Activated CD4-positive, CD25-positive, alpha-beta regulatory T cell (primary cell): ENCODE measurements at places on chromosomes 5 and 9.

GRCh38 chr5:31935496-31936369 lies 238.4 kb downstream of the GOLPH3 start:
- no peak for DNase-seq

DNA sequence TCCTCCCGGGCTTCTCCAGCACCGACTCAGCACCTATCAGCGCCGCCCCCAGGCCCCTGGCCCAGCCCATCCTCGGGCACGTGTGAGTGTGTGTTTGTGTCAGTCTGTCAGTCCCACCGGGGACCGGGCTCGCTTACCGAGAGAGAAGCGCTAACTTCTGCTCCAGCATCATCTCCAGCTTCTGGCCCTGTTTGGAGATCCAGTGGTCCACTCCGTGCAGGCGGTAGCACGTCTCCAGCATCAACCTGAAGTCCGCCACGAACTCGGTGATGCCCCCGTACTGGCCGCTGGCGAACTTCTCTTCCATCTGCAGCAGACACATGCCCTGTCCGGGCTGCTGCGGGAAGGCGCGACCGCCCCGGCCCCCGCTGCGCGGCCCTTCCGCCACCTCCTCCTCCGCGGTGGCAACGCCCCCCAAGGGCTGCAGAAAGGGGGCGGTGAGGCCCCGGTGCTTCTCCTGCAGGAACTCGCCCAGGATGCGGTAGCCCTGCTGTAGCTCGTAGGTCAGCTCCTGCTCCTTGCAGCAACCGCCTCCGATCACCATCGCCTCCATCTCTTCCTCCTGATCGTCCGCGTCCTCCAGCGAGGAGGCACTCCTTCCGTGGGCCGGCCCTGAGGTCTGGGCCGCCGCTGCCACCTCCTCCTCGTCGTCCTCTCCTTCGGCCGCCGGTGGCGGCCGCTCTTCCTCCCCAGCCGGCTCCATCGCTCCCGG lies 8.2 kb downstream of the RANBP6 start:
- peak; percentile 91 for DNase-seq

DNA sequence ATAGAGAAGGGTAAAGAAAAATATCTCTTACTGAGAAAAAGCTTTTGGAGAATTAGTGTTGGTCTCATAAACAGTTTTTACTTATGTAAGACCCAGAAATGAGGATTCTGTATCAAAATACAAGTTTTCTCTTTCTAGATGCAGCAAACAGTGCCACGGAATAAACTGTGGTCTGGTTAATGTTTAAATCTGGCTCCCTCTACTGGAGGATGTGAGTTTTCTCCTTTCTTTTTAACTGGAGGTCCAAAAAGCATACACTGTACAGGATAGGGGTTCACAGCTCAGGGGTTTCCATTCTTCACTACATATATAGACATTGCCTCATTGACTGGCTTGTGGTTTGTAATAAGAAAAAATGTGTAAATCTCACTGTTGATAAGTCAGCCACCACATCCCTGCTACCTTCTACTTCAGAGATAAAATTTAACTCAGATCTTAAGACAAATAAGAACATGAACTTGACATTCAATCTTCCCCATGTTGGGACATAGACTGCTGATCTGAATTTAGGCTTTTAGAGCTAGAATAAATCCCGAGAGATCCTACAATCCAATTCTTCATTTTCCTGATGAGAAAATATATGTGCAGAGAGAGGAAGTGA lies 98.9 kb downstream of the CFAP95 start:
- no peak for DNase-seq

DNA sequence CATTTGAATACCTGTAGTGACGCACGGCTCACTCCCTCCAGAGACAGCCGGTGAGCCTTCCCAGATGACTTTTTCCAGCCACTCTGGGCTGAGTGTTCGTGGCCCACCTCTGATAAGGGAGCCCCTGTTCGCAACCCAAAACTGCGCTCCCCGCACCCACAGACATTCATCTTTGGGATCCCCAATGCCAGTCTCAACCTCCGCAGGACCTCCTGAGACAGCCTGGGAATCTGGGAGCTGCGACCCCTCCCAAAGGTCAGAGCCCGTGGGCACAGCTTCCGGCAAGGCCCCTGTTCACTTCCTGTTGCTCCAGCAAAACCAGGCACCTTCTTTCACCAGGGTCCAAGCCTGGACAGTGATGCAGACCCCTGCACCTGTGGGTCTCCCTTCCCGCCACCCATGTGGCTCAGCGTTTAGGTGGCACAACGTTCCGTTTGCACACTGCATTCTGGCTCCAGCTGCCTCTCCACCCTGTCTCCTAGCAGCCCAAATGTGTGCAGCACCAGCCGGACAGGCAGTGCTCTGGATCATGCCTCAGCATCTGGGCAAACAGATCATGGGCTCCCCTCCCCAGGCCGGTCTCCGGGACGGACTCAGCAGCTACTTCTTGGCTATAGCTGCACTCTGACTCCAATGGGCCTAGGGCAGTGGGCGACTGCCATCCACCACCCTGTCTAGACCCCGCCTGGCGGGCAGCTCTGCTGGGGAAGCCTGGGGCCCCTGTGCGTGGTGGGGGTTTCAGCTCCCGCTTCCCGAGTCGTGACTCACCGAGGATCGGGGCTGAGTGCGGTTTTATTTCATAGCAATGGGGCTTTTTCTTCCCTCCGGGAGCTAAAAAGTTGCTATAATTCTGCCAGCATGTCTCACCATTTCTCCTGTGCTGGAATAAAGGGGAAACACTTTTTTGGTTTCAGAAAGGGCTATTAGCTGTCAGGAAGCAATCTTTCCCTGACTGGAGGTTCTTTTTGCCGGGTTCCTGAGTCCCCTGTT lies 156.0 kb downstream of the OLFM1 start:
- DNase-seq, result no peak

GRCh38 chr5:69248019-69248418 lies 13.3 kb downstream of the CDK7 start:
- DNase-seq, result no peak

DNA sequence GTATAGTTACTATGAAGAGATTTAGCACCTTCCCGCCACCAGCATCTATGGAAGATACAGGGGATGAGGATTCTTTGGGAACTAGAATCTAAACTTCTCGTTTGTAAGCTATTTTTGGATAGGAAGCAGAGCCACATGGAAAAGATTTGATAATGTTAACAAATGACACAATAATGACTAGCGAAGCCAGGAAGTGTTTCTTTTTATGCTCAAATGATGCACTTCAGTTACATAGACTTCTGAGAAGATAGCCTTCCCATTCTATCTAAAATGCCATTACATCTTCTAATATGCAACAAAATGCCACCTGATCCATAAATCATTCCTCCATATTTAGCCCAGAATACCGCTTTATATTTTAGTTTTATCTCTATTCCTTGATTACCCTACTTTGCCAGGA lies 17.0 kb upstream of the TNC start:
- DNase-seq, result no peak

- DNase-seq, result no peak
Observed at GRCh38 chr9:78236551-78236910, 656 bp downstream of the CEP78 start.

GRCh38 chr9:124493794-124494479 lies 13.3 kb downstream of the NR5A1 start:
- DNase-seq, result no peak
